ENCODE measurements at places on chromosomes 3 and 15.

GRCh38 chr3:195099951-195100785 lies 170.8 kb downstream of the XXYLT1 start:
- no peak for DNase-seq

GRCh38 chr15:75640483-75641178 lies 607 bp upstream of the IMP3 start:
- peak; percentile 63 for DNase-seq

GRCh38 chr15:69126054-69126469 lies 34.4 kb upstream of the GLCE start:
- peak; percentile 7 for DNase-seq

DNA sequence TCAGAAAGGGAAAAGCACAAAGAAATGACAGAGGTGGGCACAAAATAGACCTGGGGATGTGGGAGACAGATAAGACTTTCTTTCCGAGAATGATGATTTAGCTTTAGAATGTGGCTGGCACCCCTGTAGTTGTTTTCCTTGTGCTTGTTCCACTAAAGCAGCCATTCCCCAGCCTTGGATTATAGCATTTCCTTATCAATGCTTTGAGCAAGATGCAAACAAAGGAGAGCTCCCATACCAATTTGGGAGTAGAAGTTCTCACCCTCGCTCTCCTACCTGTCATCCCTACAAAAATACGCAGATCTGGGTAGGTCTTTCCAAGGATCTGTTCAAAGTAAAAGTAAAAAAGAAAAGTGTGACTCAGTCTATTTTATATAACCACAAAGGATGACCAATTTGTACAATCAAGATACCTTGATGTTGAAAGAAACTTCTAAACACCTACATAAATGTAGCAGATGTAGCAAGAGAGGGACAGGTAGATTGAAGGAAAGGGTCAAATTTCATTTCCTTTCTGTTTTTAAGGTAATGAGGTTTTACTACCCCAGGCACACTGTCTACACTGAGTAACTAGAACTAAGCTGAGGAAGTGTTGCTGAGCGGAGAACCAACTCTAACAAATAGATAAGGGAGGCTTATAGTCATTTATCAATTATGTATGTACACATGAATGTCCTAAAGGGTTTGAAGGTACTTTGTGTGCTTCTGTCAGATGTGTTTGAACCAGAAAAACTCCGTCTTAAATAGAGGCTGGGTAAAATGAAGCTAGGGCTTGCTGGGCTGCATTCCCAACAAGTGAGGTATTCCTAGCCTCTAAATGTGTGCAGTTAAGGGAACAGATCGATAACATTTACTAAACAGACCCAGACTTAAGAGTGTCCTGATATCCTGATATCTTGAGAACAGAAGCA lies 91.1 kb upstream of the LRRN1 start:
- DNase-seq: peak; percentile 73

GRCh38 chr15:50798684-50799083 lies 33.2 kb upstream of the SPPL2A start:
- DNase-seq: peak; percentile 67

- DNase-seq: no peak
Measured at GRCh38 chr3:54668236-54668635, 259.6 kb downstream of the LRTM1 start.

DNA sequence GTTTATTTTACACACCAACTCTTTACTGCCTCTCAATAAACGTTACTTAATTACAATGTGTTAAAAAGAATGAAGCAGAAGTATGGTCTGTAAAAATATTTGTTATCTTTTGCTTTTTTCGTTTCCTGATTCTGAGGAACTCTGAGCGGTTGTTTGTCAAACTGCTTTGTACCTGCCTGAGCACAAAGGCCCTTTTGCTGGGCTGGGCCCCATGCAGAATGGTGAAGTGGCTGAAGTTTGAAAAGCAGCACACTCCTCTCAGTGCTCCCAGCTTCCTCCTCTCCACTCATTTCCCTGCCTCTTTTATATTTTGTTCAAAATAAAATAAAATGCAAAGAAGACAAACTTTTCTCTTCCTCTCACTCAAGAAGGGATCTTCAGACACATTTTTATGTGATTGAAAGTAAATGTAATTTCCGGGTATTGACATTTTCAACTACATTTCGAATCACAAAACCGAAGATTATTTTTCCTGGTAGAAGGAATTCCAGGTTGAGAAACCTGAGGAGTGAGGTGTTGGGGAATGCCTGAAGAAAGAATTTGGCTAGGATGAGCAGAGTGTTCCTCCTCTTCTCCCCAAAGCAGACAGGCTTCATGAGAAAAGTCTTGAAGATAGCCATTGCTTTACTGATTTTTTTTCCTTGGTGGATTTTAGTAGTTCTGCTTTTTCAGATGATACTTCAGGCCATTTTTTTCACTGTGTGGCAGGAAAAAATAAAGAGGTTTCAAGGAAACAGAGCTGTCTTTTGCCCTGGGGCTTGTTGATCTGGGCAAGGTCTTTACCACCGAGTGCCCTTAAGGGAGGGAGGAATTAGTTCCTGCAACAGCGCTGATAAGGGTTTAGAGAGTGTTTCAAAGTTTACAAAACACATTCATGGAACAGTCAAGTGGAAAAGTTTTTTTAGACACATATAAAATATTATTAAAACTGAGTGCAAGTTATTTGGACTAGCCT lies 229.8 kb downstream of the NFKBIZ start:
- no peak for DNase-seq

DNA sequence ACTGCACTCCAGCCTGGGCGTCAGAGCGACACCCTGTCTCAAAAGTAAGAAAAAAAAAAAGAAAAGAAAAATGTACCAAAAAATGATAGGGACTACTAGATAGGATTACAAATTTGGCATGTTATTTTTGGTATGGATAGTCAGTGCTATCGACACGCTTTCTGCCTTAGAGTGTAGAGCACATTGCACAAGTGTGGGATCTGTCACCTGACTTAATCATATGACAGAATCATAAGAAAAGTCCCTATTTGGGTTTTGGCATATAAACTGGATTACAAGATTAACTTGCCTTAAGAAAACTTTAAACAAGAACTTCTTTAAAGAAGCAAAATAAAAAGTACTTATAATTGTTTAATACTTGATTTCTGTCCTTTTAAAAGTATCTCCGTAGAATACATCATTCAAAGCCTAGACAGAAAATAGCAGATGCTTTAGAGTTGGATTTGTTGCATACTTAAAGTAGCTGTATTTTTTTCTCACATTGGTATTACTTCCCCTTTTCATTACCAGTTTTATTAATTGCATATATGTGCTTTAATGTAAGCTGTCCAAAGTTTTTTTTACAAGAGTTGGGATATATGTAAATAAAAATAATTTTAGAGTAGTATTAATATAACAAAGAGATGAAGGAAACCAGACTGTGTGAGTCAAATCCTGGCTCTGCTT lies 7.8 kb downstream of the ATP6V1A start:
- DNase-seq: no peak

DNA sequence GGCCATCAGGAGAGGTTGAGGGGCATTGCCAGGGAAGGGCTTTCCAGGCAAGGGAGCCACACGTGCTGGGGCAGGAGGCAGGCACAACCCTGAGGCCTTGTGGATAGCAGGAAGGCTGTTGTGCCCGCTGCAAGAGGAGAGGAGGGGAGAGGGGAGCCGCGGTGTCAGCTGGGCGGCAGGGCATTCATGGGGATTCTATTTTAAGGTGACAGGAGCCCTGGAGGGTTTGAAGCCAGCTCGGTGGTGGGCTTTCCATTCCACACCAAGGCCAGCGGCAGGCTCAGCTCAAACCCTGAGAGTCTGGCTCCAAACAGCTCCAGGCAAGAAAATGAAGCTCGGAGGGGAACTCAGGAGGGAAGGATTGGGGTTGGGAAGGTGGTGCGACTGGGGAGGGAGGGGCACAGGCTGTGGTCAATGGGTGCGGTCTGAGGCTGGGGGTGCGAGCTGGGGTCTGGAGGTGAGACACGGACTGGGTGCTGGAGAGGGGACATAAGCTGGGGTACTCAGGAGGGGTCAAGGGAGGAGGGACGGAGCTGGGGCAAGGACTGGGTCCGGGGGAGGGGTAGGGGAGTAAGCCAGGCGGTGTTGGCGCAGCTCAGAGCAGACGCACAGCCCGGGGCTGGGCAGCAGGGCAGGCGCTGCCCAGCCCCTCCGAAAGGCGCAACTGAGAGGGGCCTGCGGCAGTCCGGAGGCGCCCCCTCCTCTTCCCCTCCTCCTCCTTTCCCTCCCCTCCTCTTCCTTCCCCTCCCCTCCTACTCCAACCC lies 43.4 kb downstream of the TPRA1 start:
- DNase-seq: no peak

DNA sequence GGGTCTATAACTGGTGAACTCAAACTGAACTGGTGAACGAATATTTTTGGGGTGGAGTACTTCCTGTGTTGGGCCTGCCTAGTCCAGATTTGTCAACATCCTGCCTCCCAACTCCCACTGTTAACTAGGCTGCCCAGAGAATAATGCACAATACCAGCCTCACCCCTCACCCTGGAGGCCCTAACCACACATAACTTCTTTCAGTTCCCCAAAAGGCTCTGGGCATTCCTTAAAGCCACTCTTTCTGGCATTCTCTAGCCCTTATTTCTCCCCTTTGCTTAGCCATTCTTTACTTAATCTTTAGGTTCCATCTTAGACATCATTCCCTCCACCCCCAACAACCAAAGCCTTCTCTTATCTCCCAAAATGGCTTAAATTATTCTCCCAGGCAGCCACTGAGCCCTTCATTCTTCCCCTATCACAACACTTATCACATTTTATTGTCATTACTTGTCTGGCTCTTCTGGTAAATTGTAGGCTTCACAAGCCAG lies 9.1 kb upstream of the SEC11A start:
- peak; percentile 47 for DNase-seq

DNA sequence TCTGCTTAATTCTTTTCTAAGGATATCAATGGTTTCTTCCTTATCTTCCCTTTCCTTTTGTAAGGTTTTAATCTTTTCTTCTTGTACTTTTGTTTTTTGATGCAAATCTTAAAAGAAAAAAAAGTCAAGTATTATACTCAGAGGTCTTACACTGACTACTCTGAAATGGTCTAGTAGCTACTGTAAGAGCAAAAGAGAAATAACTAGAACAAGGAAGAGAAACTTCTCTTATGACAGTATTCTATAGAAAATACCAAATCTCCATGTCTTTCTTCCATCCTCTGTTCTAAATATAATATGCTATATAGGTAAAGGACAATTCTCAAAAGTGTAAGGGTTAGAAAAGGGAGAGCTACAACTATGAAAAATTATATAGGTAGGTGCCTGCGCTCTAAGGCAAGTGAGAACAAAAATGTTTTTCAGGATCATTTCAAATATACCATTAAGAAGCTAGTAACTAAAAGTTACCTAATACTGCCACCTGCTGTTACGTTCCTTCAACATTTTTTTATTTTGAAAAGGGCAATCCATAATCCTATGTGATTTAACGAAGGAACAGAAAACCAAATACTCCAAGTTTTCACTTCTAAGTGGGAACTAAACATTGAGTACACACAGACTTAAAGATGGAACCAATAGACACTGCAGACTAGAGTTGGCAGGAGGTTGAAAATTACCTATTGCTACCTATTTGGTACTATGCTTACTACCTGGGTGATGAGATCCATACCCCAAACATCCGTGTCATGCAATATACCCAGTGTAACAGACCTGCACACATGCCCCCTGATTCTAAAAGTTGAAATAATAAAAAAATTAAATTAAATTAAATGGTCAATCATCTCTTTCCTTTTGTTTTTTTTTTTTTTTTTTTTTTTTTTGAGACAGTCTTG lies 36.7 kb downstream of the CIP2A start:
- DNase-seq: peak; percentile 54

All from bronchial epithelial cell (primary cell).